KBM-7 (cell line): ENCODE measurements at places on chromosomes 7 and 10.

- DNase-seq: no peak
Measured at GRCh38 chr10:59754951-59755350, 1.7 kb upstream of the MRLN start.

DNA sequence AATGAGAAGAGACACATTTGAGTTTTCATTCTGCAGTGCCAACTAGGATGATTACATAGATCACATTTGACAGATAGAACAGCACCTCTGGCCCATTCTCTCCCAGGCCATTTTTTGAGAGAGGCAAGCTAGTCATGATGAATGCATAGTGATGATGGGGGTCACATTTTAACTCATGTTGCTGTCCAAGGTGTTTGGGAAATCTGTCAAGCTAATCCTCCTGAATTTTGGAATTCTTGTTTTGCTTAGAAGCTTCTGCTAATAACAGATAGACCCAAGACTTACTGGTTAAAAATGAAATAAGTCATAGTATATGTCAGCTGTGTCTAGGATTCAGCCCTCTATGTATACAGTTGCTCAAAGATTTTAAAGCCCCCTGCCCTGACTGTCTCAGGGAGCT lies 101.0 kb downstream of the PTPN20 start:
- DNase-seq: no peak

DNA sequence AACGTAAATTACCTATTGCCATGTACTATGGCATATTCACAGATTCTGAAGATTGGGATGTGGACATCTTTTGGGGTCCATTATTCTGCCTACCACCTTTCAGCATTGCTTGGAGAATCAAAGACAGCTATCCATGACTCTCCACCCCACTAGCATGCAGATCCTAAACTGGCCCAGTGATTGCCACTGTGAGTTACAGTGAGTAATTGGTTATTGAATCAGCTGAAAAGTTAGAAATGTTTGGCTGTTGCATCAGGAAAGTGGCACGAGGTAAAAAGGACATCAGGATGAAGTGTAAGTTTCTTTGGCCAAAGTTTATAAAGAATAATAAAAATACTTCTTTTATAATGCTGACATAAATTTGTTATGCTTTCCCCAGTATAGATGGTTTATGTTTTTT lies 148.2 kb upstream of the ETV1 start:
- DNase-seq: no peak

GRCh38 chr7:134562136-134562535 lies 13.2 kb downstream of the AKR1B15 start:
- DNase-seq: peak; percentile 1

DNA sequence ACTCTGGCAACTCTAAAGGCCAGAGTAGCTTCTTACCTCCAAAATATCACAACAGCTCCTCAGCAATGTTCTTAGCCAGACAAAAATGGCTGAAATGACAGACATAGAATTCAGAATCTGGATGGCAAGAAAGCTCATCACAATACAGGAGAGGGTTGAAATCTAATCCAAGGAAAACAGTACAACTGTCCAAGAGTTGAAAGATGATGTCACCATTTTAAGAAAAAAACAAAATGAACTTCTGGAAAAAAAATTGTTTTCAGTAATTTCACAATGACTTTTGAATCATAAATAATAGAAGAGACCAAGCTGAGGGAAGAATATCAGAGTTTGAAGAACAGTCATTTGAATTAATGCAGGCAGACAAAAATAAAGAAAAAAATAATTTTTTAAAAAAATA lies 479.5 kb downstream of the ZWINT start:
- DNase-seq: no peak

DNA sequence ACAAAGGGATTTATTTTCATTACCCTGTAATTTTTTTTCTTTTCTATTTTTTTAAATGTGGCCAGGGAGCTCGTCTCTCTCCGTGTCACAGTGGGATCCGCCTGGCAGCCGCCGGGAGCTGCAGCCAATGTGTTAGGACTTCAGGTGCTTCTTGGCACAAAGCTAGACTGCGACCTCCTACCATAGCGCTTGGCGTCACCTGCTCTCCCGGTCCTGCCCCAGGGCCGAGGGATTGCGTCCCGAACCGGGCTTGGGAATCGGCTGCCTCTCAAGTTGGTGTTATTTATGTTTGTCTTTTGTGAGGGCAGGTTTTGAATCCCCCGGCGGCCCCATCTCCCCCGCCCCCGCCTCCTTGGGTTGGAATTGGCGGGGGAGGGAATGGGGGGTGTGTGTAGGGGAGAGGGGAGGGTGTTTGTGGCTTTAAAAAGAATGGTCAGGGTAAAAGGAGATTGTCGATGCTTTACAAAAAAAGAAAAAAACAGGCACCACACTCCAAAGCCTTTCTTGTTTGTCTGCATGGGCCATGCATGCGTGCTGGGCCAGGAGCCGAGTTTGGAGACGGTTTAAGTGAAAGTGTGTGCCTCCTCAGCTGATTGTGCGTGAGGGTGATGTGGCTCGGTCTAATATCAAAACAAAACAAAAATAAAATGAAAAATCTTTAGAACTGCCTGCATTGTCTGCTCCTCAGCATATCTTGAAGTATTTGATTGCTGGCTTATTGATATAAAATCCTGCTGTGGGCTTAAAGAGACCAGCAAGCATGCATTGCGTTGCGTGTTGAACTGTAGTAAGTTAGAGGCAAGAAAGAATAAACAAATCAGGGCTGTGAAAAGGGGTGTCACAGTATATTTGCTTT lies 1.2 kb downstream of the PPP1R9A start:
- peak; percentile 16 for DNase-seq

GRCh38 chr7:122145937-122146645 lies 2.0 kb upstream of the AASS start:
- DNase-seq: peak; percentile 4

GRCh38 chr7:25857376-25858067 lies 294.5 kb upstream of the NFE2L3 start:
- peak; percentile 63 for DNase-seq

- DNase-seq: no peak
Measured at GRCh38 chr10:104026762-104027161, 58.9 kb downstream of the COL17A1 start.

DNA sequence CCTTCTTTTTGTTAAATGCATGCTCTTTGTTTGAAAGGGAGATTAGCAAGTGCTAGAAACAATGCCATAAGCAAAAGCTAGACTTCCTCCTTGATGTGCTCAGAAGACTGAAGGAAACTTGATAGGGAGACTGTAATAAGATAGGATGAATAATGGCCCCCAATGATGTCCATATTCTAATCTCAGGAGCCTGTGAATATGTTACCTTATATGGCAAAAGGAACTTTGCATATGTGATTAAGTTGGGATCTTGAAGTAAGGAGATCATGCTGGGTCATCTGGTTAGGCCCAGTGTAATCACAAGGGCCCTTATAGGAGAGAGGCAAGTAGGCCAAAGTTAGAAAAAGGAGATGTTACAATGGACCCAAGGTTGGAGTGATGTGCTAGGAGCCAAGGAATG lies 13.6 kb upstream of the LIPM start:
- no peak for DNase-seq
